ENCODE measurements at places on chromosomes 4 and X.
A peak's percentile ranks its signal among the peaks of the same experiment; 100 is the strongest.

- no peak for DNase-seq
These were observed 23.0 kb downstream of the GAB3 start for GRCh38 chrX:154727871-154728270.

DNA sequence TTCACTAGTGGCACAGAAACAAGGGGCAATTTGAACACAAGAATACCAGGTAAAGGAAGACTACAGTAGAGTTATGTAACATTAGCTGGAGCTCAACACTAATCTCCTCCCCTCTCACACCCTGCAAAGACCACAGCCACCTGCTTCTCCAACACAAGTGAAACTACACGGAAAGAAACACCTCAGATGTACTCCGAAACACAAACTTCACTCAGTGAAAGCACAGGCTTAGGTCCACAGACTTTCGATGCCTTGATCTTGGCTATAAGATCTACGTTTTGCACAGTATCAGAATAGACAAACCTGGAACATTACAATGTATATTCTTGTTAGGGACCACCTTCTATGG lies 7.6 kb downstream of the ACSL1 start:
- no peak for DNase-seq

- no peak for DNase-seq
These were observed 1015.0 kb upstream of the GRID2 start for GRCh38 chr4:91288702-91289311.

- no peak for DNase-seq
These were observed 82.8 kb downstream of the LNX1 start for GRCh38 chr4:53508446-53508845.

DNA sequence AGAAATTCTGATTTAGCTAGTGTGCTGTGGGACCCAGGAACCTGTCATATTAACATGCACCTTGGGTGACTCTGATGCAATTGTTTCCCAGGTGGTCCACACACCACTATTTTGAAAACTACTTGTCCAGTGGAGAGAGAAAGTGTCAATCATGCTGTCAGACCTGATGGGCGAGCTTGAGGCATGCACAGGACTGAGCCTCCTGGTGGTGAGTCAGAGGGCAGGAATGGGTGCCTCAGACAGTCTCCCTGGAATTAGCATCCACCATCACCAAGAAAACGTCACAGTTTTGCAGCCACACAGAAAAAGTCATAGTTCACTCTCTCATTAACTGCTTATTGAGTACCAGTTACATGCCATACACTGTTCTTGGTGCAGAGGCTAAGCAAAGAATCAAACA lies 181.8 kb upstream of the MAOA start:
- no peak for DNase-seq

GRCh38 chrX:104621781-104622180 lies 55.8 kb downstream of the IL1RAPL2 start:
- DNase-seq, result no peak

DNA sequence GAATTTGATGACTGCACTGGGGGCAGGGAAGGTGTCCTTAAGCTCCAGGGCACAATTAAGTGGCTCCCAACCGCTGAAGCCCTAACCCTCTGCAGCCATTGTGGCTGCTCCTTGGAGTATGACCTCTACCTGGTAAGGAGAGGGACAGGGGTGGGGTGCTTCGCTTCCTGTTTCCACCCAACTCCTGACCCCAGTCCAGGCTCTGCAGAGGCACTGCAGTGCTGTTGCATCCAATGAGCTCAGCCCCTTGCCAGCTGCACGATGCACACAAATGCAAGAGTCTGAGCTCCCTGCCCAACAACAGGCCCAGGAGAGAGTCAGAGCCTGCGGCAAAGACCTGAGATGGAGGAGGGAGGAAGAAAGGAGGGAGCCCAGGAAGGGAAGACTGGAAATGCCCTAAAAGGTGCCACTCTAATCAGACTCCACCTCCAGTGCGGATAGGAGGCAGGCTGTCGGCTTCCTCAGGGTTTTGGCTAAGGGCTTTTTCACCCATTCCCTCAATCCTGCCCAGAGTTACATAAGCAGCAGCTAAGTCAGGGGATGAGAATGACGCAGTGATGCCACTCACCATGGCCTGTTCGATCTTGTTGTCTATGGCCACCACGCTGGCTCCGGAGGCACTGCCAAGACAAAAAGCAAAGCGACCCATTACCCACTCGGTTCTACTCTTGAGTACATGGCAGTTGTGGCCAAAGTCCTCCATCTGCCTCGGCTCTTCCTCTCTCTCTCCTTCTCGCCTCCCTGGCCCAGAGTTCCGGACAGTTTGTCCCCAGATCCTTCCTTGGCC lies 60.1 kb downstream of the TSC22D3 start:
- no peak for DNase-seq

DNA sequence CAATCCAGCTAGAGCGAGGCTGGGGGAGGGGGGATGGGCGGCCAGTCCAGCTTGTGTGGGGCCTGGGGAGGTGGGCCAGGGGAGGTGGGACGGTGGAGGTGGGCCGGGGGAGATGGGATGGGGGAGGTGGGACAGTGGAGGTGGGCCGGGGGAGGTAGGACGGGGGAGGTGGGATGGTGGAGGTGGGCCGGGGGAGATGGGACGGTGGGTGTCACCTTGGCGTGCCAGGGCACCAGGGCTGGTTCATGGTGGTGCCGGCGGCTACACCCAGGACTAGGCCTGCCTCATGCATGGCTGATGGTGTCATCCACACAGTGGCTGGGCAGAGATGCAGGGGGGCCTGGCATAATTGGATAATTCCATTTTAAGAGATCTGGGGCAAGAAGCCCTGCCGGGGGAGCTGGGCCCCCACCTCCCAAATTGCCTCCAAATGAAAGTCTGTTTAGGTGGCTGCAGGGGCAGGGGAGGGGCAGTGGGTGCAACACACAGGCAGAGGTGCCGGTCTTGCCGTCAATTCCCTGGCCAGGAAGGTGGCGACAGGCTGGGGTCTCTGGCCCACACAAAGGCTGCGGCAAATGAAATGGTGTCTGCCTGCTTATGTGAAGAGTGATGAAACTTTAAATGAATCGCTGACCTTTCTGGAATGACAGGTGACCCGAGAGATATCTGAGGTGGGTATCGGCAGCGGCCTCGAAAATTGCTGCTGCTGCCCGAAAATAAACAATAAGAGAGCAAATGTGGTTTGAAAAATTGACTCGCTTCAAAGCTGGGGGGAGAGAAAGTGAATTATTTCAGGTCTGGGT lies 82.1 kb downstream of the FAM53A start:
- DNase-seq, result no peak

- no peak for DNase-seq
These were observed 35.6 kb downstream of the RASGEF1B start for GRCh38 chr4:81436096-81436495.

- DNase-seq, result no peak
These were observed 70.4 kb upstream of the USP9X start for GRCh38 chrX:41014776-41015360.

GRCh38 chrX:119573840-119574393 lies 446 bp upstream of the UBE2A start:
- DNase-seq, result no peak

DNA sequence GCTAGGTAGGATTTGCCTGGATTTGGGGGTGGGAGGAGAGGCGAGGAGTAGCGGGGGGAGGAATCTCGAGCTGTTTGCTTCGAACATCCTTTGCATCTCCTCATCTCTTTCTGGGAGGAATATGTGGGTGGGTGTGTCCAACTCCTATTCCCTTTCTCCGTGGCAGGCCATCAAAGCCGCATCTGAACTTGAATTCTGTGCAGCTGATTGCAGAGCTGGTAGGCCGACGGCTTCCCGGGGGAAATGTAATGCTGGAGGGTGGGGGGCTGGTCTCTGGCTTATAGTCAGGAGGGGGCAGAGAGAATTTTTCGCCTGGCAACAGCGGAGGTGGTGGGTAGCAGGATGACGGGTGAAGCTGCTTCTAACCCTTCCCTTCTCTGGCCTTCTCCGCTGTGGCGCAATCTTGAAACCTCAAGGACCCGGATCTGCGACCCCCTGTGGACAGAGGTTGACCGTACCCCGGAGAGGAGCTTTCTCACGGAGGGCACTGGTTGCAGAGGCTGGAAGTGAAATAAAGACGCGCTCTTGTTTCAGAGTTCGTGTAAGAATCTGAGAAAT lies 628 bp downstream of the ZCCHC12 start:
- DNase-seq, result peak; percentile 29

DNA sequence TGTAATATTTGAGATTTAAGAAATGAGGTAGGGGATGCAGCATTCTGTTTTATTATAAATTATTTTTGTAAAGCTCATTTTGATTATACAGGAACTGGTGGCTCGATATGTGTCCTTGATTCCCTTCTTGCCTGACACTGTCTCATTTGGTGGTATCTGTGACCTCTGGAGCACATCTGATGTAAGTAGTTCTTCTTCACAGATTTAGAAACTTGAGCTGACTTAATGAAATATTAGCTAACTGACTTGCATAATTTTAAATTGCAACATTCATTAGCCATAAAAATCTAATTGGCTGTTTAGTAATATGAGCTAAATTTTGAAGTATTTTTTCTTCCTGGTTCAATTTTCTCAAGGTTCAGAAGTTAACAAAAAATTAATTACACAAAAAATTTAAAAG lies 69.1 kb downstream of the FBXL5 start:
- peak; percentile 16 for DNase-seq

DNA sequence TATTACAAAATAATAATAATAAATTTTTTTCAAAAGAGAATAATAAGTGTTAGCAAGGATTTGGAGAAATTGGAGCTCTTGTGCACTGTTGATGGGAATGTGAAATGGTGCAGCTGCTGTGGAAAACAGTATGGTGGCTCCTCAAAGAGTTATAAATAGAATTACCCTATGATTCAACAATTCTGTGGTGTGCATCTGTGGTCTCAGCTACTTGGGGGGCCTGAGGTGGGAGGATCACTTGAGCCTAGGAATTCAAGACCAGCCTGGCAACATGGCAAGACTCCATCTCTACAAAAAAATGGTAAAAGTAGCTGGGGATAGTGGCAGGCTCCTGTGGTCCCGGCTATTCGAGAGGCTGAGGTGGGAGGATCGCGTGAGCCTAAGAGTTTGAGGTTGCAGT lies 19.6 kb downstream of the MND1 start:
- DNase-seq, result no peak

DNA sequence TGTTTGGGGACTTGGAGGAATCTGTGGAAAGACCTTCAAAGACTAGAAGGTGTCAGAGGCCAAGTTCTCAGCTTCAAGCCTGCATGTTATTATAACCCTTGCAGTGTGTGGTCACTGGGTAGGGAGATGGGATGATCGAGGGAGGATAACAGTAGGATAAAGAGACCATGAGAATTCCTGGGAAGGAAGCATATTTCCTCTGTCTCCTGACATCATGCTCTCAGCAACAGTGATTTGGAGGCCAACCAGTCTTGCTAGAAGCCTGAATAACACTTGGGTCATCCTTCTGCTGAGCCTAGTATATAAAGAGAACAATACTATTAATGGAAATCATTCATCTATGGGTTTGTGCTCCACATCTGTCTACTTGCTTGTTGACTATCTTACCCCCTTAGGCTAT lies 40.9 kb upstream of the ANXA3 start:
- no peak for DNase-seq

DNA sequence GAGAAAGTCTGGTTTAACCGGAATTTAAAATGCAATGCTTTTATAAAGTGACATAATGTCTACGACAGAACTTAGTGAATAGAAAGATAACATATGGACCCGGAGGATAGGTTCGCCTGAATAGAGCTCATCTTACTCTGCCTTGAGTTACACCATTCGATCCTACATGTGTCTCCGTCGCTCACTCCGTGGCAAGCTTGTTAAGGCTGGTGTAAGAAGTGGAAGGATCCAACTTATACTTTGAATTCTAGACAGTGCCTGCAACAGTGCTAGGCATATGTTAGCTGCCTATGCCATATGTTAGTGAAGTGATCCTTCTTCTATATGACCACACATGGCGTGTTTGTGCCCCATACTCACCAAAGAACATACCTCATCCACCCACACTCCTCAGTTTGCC lies 50.9 kb downstream of the SEL1L3 start:
- DNase-seq, result peak; percentile 99

GRCh38 chrX:53281321-53281822 lies at the start of gene IQSEC2:
IQSEC2 (minus strand) TSS chrX:53281584.
- DNase-seq, result peak; percentile 26

DNA sequence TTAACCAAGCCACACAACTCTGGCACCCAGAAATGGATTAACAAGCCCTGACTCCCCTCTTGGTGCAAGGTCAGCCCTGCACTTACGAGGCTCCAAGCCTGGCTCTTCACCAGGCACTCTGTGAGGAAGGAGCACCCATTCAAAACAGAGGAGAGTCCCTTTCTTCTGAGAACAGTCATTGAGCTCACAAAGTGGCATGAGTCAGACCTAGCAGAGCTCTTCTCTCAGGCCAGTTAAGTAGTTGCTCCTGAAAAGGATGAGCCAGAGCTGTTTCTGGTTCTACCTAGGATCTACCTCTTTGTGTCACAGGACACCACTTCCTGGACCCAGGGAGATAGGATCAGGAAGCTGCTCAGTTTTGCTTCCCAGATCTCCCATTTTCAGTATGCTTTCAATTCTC lies 48.2 kb downstream of the EVC2 start:
- no peak for DNase-seq

- peak; percentile 86 for DNase-seq
These were observed 581 bp upstream of the STK32B start for GRCh38 chr4:5050520-5051277.

- no peak for DNase-seq
These were observed 99.9 kb upstream of the RAPGEF2 start for GRCh38 chr4:159002950-159003349.

GRCh38 chr4:150262611-150263010 lies 184.4 kb downstream of the DCLK2 start:
- no peak for DNase-seq

- no peak for DNase-seq
These were observed 40.2 kb upstream of the EPGN start for GRCh38 chr4:74267998-74268606.

DNA sequence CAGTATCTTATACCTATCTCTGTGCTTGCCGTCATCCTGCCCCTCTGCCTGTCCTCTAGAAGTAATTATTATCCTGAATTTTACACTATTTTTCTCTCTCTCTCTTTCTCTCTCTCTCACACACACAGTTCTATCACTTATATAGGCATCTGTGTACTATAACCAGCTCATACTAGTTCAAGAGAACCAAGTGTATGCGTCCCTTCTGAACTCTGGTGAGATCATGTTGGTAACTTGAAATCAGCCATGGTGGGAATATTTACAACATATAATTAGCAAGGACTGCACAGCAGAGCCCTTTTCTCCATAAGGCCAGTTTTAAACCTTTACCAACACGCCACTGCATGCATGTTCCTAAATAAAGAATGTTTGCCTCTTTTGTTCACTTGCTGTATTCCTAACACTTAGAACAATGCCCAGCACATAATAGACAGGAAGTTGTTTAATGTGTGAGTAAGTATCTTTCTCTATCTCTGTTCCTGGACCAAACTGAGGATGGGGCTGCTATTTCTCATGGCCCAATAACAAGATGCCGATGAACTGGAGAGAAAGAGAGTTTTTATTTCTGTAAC lies 51.1 kb upstream of the IL21 start:
- DNase-seq, result no peak

DNA sequence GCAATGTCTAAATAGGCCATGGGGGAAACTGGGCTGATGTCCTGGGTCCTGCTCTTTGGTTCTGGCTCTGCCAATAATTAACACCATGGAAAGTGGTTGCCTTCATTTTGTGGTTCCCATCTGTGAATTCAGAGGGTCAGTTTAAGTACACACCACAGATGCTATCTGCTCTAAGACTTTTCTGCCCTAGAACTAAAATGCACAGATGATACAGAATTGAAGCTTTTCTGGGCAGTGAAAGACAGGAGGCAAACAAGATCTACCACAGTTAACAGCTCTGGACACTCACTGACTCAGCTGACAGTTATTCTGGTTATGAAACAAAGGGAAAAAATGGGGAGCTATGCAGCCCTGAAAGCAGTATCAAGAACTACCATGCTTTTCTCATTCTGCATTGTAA lies 37.3 kb downstream of the APBB2 start:
- DNase-seq, result no peak

Data from NCI-H524 (cell line).